ENCODE measurements at places on chromosomes 5 and 9. TPM values are rescaled to one million over a fixed set of nuclear protein-coding genes. Genes with fewer than 3 reads are reported as not detected.
A peak's percentile ranks its signal among the peaks of the same experiment; 100 is the strongest.

The ROPN1L gene
- 7.1 TPM for total RNA-seq

The GADD45G gene
- total RNA-seq: 2.4 TPM

The PCDHGA6 gene
- total RNA-seq: 0.17 TPM

The COL27A1 gene
- 0.83 TPM for total RNA-seq

The SLC4A9 gene
- 0.20 TPM for total RNA-seq

The PTGES2 gene
- total RNA-seq: 95.2 TPM

The SLC34A1 gene
- total RNA-seq: not detected

The PCDHGB3 gene
- not detected for total RNA-seq

The PCDHGB6 gene
- not detected for total RNA-seq

The CDH9 gene
- not detected for total RNA-seq

The TMEM252 gene
- not detected for total RNA-seq

The NUTM2F gene
- 0.15 TPM for total RNA-seq

- DNase-seq: no peak
Measured at GRCh38 chr5:173901705-173902104, 13.6 kb downstream of the CPEB4 start.

DNA sequence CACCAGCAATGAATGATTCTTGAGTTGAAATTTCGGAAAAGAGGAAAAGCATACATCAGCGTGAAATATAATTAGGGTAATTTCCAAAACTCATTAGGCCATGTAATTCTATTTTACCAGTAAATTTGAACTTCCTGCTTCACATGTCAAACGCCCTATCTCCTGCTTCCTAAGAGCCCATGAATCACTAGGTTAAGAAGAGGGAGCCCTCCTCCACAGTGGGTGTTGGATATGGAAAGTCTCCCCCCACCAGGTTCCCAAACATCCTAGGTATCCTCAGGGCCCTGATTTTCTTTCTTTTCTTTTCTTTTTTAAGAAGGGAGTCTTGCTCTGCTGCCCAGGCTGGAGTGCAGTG lies 115.2 kb downstream of the SUSD1 start:
- no peak for DNase-seq

DNA sequence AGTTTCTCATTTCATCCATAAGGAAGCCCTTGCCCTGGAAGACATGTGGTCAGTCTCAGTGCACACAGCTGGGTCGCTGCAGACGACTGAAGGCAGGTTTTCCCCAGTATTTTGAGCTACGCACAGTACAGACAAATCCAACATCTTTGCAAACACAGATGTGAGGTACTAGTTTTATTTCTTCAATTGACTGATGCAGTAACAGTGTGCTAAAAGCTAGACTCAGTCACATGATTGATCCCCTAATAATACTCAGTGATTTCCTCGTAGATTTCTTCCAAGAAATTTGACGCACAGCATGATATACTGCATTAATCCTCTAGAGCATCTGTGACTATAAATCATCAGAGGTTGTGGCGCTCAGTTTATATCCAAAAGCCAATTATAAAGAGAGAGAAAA lies 346.1 kb downstream of the DIRAS2 start:
- DNase-seq: no peak

GRCh38 chr5:116518423-116518822 lies 56.2 kb downstream of the SEMA6A start:
- no peak for DNase-seq

DNA sequence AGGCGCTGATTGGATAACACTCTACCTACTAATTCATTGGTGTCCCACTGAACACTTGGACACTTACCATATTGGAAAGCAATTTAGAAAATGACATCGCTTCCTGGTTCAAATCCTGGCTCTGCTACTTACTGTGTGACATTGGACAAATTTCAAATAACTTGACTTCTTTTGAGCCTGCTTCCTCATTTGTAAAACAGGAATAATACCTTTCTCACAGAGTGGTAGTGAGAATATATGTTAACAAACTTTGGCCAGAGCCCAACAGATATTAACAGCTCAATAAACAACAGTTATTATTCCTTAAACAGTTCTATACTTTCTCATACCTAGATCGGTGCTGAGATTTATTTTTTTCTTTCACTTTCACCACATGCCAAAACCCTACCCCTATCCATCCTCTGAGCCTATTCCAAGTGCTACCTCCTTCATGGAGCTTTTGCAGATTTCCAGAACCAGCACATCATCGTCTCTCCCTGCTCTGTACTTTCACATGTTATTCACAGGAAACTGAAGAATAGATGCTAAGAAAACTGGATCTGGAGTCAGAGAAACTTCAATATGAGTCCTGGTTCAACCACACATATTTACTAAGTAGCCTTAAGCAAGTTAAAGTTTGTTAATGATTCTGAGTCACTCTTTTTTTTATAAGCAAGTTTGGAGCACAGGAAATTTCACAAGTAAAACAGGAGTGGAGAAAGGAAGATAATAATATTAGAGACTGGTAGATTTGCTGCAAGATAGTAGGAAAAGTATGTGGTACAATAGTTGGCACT lies 92.3 kb downstream of the STRBP start:
- DNase-seq: no peak

DNA sequence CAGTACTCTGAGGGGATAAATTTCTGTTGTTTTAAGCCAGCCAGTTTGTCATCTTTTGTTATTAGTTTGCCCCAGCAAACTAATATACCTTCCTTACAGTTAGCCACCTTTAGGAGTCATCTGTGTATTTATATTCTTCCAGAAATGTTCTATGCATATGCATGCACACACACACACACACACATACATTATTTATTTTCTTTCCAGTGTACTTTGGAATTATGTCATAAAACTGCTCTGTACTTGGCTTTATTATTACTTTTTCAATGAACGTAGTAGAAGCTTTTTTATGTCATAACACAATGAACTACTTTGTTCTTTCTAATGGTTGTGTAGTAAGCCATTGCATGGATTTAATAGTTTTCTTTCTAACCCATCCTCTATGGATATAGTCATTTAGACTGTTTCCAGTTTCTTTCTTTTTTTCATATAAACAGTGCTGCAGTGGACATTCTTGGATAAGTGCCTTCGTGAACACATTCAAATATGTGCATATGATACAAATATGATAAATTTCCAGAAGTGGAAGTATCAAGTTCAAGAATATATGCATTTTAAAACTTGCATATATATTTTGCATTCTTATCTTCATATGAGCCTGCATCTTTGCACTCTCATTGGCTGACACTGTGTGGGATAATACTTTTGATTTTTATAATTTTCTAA lies 26.6 kb upstream of the DAB2 start:
- peak; percentile 9 for DNase-seq

DNA sequence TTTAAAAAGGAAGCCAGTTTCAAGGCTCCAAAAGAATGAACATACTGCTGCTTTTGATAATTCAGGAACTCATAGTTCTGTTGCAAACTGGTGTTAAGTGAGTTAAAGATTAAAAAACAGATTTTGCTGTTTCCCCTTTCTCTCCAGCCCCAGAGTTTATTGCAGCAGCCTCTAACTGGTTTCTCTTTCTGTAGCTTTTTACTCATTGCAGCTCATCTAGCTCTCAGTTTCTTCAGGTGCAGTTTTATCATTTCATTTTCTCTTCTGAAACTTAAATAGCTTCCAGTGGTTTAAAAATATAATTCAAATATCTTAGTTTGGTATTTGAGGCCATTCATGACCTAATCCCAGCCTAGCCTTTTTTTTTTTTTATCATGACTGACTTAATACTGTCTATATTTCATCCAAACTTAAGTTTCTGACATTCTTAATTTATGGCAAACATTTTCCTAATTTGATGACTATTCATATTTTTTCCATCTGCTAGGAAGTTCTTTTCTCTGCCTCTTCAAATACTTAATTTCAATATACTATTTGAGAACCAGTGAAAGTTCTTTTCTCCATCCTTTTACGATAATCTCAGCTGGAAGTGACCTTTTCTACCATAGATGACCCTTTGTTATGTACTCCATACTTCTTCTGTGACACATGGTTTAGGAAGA lies 252.7 kb upstream of the GRIA1 start:
- no peak for DNase-seq

DNA sequence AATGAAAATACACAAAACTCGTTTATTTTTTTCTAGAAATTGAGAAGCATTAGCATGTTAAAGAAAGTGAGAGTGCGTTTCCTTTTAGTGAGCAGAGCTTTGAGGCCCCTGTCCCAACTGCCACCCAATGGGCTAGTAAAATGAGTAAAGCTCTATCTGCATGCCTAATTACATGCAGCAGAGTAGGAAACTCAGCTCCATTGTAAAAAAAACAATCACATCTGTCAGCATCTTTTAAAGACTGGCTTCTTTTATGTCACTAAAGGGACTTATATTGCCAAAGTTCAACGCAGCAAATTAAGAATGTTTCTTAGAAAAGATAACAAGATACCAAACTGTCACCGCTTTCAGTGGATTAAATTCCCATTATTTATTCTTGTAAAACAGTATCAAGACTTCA lies 154.0 kb downstream of the SNCAIP start:
- no peak for DNase-seq

- peak; percentile 42 for DNase-seq
Measured at GRCh38 chr9:131839281-131840084, 99.6 kb upstream of the RAPGEF1 start.

GRCh38 chr9:88015606-88016005 lies 41.3 kb upstream of the CDK20 start:
- no peak for DNase-seq

- no peak for DNase-seq
Measured at GRCh38 chr5:112061666-112062065, 304.7 kb upstream of the NREP start.

- no peak for DNase-seq
Measured at GRCh38 chr9:70255486-70255885, 3.3 kb upstream of the SMC5 start.

DNA sequence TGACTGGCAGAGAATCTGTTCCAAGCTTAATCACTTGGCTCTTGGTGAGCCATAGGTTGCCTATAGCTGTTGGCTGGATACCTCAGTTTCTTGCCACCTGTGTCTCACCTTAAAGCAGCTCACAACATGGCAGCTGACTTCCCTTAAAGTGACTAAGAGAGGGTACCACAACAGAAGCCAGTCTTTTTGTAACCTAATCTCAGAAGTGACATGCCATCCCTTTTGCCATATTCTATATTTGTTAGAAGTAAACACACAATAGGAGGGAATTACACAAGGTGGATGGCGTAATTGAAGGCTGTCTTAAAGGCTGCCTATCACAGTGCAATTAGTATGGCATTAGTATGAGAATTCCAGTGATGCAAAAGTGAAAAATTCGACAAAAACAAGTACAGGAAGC lies 28.1 kb downstream of the NIPBL start:
- DNase-seq: peak; percentile 32

DNA sequence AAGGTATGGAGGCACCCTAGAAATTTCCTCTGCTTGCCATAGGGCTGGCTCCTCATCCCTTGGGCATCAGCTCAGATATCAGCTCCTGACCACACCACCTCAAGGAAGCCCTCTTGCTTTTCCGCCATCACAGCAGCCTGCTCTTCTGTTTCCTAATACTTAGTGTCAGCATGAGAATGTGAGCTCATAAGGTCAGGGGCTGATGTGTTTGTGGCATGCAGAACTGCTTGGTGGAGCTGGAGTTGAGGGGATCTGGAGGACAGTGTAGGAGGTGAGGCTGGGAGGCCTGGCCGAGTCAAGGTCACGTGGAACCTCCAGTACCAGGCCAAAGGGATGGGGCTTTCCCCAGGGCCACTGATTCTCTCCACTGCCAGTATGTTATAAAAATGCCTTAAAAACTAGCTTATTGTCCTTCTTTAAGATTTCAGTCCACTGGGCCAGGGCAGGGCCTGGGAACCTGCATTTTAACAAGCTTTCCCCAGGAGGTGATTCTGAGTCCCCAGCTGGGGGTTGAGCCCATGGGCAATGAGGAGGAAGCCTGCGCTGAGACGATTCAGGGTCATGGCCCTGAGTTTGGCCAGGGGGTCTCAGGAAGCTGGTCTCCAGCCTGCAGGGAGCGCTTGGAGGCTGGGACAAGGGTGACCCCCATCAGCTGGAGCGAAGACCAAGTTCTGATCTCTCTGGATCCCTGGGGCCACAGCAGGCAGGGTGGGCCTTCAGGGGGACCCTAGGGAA lies 28.6 kb downstream of the DAB2IP start:
- DNase-seq: no peak

DNA sequence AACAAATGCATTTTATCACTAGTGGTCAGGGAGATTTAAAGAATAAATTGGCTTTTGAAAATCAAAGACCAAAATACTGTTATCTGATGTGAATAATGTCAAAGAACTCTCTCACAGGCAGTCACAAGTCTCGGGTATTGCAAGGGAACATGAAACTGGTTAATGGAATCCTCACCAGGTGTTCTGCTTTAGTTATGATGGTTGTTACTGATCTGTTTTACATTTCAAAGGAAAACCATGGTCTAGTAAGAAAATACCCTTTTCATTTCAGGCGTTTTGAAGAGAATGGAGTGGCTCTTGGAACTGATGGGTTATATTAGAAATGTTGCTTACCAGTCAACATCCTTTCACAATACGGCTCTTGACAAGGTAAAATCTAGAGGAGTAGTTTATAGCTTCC lies 43.4 kb downstream of the HACD4 start:
- no peak for DNase-seq

DNA sequence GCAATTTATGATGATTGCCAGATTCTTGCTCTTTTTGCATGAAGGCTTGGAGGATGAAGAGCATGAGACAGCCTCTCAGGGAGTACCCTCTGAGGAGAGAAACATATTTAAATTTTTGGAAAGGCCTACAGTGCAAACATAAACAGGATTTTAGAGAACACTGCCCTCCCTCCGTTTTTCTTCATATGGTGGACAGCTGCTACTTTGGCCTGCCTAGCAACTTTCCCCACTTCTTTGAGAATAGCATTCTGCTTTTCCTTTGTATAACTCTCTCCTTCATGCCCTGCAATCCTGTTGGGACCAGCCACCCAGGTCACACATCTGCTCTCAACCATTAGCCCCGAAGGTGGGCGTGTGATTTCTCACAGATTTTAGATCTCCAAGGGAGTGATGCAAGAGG lies 20.5 kb upstream of the TXN start:
- no peak for DNase-seq

GRCh38 chr9:5427005-5427404 lies 10.7 kb downstream of the PLGRKT start:
- no peak for DNase-seq

DNA sequence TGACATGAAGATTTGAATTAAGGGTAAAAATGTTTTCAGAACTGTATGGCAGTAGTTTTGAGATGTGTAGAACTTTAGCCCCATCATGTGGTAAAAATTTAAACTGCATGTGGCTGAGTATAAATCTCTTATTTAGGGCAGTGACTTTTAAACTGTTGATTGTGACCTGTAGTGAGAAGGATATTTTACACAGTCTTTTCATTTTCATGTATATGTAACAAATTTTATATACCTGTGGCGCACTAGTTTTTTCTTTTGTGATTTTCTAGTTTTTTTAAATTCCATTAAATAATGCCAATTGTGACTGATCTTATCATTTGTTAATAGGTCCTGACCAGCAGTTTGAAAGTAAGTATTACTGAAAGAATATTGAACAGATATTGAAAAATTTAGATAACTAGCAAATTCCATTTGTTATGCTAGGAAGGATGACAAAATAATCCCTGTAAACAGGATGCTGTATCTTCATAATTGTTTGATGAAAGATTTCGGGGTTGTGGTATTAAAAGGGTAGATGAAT lies 47.2 kb downstream of the GPBP1 start:
- DNase-seq: peak; percentile 59

Data from PC-9 (cell line).